CD4-positive, alpha-beta T cell treated with Interleukin-1 beta for 1 hour (primary cell): ENCODE measurements at places on chromosomes 1 and 21.

DNA sequence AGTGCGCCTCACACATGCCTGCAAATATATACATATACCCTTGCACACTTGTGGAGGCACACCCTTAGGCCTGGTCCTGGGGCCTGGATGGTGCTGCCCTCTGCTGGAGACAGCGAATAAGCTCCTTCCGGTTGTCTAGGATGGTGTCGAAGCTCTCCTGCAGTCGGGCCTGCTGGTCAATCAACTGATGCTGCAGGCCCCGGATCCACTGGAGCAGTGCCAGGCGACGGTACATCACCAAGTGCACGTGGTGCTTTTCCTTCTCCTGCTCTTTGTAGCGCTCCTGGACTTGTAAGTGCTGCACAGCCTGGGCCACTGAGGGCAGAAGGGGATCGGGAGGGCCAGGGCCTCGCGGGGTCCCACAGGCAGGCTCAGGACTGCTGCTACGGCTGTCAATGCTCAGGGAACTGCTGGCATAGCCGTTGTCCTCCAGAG lies 3.1 kb downstream of the C1orf216 start:
- DNase-seq = peak; percentile 81

- no peak for DNase-seq
Measured at GRCh38 chr1:231020816-231021215, 19.2 kb downstream of the FAM89A start.

DNA sequence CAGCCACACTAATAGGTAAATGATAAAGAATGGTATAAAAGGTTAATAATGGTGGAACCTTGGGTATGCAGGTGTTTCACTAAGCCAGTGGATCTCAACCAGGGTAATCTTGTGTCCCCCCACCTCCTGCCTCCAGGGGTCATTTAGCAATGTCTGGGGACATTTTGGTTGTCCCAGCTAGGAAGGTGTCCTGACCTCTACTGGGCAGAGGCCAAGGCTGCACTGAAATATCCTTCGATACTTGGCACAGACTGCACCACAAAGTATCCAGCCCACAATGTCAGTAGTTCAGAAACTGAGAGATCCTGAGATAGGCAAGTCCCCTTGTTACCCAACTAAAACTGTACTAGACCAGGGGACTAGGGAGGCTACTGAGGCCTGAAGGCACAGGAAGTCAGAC lies 113.6 kb upstream of the TIAM1 start:
- DNase-seq = no peak

- no peak for DNase-seq
Measured at GRCh38 chr1:4691766-4692405, 37.5 kb downstream of the AJAP1 start.

DNA sequence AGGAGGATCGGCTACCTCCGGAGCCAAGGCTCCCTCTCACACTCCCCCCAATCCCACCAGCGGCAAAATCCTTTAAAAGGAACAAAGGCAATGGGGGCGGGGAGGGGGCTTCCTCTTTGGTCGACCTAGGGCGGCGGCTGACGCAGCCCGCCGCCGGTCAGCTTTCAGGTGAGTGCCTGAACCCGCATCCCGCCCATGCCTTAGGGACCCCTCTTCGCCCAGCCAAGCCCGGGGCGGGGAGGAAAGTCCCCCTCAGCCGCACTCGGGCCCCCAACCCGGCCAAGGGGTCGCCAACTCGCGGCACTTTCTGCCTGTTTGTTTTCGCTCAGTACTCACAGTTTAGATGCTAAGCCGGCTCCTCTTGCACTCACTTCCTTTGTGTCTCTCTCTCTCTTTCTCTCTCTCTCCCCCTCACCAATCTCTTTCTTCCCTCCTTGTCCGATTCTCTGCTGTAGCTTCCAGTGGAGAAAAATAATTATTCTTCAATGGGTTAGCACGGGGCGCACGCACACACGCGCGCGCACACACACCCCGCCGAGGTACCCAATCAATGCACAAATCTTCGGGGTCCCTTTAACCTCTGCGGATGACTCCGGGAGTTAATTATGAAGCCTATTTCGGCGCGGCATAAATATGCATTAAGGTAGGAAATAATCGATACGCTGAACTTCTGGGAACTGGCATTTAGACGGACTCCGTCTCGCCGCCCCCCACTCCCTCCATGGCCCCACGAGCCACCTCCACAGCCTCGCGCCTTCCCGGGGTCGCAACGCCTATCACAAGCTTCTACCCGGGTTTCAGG lies at the start of gene BLACAT1:
BLACAT1 (minus strand) TSS at position 465 of the 802 bp plus-strand sequence.
- DNase-seq = no peak

DNA sequence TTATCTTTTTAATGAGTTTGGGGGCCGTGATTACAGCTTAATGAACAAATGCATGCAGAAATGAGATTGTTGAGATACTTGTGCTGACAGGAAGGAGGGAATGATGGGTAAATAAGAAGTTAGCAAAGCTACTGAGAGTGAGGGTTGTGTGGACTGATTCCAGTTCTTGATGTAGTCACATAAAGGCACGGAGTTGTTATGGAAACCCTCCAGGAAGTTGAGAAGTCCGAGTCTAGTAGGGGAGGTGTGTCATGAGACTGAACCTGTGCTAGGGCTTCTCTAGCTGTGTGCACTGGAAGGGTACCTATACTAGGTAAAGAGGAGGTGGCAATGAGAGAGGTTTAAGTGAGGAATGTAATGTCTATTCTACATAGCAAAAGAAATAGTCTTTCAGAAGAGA lies 475.7 kb downstream of the USP25 start:
- DNase-seq = no peak

- no peak for DNase-seq
Measured at GRCh38 chr1:43134068-43134467, 38.0 kb downstream of the EBNA1BP2 start.
